ENCODE measurements at places on chromosomes 16 and 17.

GRCh38 chr17:10127819-10128425 lies 70.5 kb downstream of the GAS7 start:
- no peak for DNase-seq

DNA sequence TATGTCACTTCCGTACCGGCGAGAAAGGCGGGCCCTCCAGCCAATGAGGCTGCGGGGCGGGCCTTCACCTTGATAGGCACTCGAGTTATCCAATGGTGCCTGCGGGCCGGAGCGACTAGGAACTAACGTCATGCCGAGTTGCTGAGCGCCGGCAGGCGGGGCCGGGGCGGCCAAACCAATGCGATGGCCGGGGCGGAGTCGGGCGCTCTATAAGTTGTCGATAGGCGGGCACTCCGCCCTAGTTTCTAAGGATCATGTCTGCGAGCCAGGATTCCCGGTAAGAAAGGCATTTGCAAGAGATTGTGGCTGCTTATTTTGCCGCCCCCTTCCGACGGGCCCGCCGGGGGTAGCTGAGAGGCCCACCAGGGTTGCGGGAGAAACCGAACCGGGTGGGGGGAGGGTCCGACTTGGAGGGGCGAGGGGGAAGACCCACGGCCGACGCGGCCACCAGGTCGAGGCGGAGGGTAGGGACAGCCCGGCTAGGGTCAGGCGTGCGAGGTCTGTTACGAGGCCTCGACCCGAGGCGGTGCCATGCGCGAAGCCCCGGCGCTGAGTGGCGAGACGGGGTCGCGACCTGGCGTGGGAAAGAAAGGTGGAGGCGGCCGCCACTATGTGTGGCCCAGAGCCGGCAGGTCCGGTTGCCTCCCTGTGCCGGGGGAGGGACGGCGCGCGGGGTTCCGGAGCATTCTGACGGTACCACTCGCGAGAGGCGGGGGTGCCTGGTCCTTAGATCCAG lies 6.7 kb upstream of the CD68 start:
- DNase-seq, result peak; percentile 99

DNA sequence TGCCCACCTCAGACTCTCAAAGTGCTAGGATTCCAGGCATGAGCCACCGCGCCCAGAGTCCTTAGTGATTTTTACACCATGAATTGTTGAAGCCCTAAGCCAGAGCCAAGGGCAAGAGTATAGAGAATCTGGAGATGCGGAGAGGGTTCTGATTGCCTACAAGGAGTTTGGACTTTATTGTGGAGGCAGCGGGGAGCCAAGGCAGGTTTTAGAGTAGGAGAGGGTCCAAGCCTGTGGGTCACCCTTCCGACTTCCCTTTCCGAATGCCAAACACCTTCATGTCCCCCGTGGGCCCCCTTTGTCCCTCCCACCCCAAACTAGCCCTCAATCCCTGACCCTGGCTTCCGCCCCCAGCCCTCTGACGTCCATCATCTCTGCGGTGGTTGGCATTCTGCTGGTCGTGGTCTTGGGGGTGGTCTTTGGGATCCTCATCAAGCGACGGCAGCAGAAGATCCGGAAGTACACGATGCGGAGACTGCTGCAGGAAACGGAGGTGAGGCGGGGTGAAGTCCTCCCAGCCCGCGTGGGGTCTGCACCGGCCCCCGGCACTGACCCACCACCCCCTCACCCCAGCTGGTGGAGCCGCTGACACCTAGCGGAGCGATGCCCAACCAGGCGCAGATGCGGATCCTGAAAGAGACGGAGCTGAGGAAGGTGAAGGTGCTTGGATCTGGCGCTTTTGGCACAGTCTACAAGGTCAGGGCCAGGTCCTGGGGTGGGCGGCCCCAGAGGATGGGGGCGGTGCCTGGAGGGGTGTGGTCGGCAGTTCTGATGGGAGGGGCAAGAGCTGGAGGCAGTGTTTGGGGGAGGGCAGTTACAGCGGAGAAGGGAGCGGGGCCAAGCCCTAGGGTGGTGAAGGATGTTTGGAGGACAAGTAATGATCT lies 7.1 kb downstream of the MIEN1 start:
- DNase-seq, result no peak

GRCh38 chr17:69870091-69870530 lies 204.9 kb upstream of the KCNJ16 start:
- DNase-seq, result no peak

DNA sequence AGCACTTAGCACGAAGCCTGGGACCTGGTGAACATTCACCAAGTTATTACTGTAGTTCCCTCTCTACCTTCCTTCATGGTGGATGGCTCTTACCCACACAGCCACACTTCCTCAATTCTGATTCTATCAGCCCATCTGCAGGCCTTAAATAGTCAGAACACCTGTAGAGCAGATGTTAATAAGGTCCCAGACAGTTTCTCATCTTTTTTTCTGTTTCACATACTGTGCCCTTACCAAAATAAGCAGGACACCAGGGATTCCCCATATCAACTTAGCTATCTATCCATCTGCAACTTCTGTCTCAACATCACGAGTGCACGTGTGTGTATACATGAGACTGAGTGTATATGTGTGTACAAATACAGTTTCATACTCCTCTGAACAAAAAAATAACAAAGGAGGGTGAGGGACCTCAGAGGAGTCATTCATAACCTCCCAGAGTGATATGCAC lies 2.8 kb downstream of the RECQL5 start:
- DNase-seq, result no peak

DNA sequence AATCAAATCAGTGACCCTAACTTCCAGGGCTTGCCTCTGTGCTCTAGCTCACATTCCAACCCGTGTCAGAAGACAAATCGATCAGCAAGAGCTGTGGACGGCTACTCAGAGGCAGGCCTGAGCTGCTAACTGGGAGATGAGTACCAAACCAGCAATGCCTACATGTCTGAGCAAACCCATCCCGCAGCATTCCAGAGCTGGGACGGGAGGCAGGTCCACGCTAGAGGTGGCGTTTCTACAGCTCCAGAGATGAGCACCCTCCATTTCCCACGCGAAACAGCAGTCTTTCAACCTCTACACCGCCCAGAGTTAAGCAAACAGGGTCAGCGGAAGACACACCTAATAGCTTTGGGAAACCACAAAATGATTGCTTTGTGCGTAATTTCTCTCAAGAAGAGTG lies 6.5 kb downstream of the NXN start:
- DNase-seq, result no peak

GRCh38 chr17:77386502-77387192 lies 245.9 kb downstream of the SEC14L1 start:
- no peak for DNase-seq

GRCh38 chr17:48612854-48613691 lies 2.0 kb downstream of the HOXB8 start:
- no peak for DNase-seq

GRCh38 chr17:39014795-39015545 lies 47.8 kb upstream of the FBXO47 start:
- no peak for DNase-seq

DNA sequence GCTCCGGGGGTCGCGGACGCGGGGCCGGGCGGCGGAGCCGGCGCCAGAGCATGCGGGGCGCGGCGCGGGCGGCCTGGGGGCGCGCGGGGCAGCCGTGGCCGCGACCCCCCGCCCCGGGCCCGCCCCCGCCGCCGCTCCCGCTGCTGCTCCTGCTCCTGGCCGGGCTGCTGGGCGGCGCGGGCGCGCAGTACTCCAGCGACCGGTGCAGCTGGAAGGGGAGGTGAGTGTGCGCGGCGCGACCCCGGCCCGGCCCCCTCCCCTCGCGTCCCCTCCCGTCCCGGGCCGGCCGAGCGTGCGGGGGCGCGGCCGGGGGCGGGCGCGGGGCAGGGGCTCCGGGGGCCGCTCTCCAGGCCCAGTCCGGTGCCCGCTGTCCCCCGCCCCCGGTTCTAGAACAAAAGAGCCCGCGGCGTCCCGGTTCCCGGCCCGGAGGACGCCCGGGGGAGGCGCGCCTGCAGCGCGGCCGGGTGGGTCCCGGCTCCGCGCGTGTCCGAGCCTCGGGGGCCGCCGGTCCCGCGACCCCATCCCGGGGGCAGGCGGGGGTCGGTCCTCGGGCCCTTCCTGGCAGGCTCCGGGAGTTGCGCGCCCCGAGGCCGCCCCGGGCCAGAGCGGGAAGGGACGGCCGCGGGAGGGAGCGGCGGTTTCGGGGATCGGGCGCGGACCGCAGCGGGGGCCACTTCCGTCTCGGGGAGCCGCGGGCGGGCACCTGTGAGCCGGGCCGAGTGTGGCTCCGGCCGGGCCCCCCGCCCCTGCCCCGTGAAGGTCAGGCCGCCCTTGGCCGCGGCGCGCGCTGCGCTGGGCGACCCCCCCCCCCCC lies 563 bp downstream of the METRNL start:
- DNase-seq, result peak; percentile 27

GRCh38 chr16:85072947-85073346 lies 39.3 kb downstream of the CIBAR2 start:
- DNase-seq, result no peak

GRCh38 chr16:53091466-53092211 lies 36.8 kb downstream of the CHD9 start:
- no peak for DNase-seq

GRCh38 chr17:82222816-82223215 lies 6.0 kb upstream of the SLC16A3 start:
- no peak for DNase-seq

DNA sequence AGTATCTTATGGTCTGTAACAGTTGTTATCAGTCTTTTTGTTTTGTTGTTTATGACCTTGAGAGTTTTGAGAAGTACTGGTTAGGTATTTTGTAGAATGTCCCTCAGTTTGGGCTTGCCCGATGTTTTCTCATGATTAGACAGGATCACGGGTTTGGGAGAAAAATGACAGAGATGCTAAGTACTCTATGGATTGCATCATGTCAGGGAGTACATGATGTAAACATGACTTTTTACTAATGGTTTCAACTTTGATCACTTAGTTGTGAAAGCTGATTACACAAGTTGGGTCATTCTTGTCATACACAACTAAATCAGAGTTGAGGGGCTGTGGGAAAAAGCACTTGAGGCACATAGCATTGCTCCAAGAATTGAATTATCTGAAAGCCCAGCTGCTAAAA lies 94.7 kb upstream of the SIAH1 start:
- DNase-seq, result no peak

DNA sequence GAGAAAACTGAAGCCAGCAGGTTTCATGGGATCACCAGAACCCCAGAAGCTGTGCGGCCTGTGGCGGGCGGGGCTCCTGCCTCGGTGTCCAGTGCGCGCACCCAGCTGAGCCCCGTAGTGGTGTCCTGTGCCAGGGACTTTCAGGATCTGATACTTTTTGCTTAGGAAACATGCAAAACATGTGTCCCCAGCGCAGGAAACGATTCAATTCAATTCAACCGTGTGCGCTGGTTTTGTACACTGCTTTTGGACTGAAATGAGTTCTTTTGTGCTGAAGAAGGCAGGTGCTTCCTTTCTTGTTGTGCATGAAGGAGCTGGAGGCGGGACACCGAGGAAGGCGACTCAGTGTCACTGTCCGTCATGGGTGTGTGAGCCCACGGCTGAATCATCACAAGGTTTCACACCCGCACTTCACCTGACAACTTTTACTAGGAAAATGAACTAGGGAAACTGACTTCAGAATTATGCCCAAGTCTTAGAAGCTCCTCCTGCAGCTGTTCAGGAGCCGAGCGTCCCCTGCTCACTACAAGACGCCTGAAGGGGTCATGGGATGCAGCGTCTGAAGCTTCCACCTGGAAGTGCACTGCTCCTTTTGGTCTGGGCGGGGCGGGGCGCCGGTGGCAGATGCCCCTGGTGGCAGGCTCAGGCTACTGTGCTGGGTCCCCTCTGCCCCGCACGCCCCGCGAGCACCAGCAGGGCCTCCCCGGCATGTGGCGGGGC lies 31.4 kb upstream of the ZNF750 start:
- peak; percentile 48 for DNase-seq
